ENCODE measurements at places on chromosomes 6 and 20. TPM values are rescaled to one million over a fixed set of nuclear protein-coding genes. Genes with fewer than 3 reads are reported as not detected.

PRL gene
- total RNA-seq = not detected

CAP2 gene
- total RNA-seq = 8.7 TPM

DNA sequence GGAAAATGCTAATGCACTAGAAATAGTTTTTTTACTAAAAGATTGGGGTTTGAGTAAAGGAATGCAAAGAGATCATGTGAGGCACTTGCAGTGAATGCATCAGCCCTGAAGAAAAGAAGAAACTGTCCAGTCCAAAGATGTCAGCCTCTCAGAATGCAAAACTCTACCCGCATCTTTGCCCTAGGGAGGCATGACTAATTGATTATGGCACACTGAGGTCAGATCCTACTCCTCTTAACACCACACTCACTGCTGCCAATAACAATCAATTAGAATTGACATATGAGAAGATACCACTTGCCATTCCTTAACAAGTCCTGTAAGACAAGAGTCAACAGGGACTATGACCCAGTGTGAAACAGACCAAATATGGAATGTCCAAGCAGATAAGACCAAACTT, 262.3 kb upstream of the PLN start:
- no peak overlapping the region for H3K4me3 ChIP-seq
- no peaks in the 10 kb centered on the region for H3K27me3 ChIP-seq
- H3K4me1 ChIP-seq = no peaks in the 10 kb centered on the region
- no peak overlapping the region for H3K27ac ChIP-seq
- DNase-seq = no peak

DNA sequence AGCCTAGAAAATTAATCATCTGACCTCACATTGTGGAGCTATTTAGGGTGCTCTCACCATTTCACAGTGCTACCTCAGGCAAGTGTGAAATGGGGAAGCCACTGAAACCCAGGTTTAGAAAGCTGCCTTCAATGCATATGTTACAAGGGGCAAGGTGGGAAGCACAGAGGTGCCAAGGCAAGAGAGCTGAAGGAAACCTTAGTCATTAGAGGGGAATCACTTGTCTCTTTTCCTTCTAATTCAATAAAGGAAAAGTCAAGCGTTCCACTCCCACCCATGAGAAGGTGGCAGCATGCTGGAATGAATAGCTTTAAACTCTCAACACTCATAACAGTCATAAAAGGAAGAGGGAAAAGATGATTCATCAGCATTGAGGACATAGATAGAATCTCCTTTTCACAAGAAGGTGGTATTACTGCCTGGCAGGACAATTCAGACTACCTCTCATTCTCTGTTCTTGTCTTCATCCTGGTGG, 251.9 kb upstream of the IRAK1BP1 start:
- no peak for DNase-seq
- no peaks in the 10 kb centered on the region for H3K27me3 ChIP-seq
- no peak overlapping the region for H3K27ac ChIP-seq

DNA sequence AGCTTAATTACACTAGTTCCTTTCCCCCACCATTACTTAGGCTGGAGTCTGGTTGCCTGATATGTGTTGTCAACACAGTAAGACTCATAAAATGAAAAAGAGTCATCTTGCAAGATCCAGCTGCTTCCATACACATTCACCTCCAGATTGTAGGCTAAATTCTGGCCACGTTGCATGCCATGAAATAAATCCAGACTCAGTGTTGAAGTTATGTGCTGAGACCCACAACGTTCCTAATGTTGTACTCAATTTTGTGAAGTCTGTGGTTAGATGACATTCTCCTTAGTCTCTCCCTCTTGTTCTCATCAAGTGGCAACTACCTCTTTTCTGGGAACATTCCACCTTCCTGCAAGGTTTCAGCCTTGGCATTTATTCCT, 212.3 kb downstream of the LMBRD1 start:
- H3K27ac ChIP-seq = no peak overlapping the region
- no peaks in the 10 kb centered on the region for H3K27me3 ChIP-seq
- no peaks in the 10 kb centered on the region for H3K36me3 ChIP-seq
- no peak overlapping the region for H3K4me3 ChIP-seq
- no peaks in the 10 kb centered on the region for H3K4me1 ChIP-seq

GRCh38 chr20:17358854-17359253, 132.0 kb downstream of the PCSK2 start:
- no peak overlapping the region for H3K4me3 ChIP-seq
- no peaks in the 10 kb centered on the region for H3K4me1 ChIP-seq
- no peaks in the 10 kb centered on the region for H3K27me3 ChIP-seq
- no peaks in the 10 kb centered on the region for H3K36me3 ChIP-seq
- H3K27ac ChIP-seq = no peak overlapping the region

DNA sequence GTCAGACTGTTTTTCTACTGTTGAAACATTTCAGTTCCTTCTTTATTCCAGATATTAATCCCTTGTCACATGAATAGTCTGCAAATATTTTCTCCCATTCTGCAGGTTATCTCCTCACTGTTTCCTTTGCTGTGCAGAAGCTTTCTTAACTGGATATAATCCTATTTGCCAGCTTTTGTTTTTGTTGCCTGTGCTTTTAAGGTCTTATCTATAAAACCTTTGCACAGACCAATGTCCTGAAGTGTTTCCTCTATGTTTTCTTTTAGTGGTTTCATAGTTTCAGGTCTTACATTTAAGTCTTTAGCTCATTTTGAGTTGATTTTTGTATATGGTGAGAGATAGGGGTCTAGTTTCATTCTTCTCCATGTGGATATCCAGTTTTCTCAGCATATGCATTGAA, 19.2 kb downstream of the NCOA6 start:
- H3K27ac ChIP-seq = no peak overlapping the region
- DNase-seq = no peak
- no peaks in the 10 kb centered on the region for H3K36me3 ChIP-seq
- no peak overlapping the region for H3K4me3 ChIP-seq
- no peaks in the 10 kb centered on the region for H3K4me1 ChIP-seq
- no peaks in the 10 kb centered on the region for H3K27me3 ChIP-seq

DNA sequence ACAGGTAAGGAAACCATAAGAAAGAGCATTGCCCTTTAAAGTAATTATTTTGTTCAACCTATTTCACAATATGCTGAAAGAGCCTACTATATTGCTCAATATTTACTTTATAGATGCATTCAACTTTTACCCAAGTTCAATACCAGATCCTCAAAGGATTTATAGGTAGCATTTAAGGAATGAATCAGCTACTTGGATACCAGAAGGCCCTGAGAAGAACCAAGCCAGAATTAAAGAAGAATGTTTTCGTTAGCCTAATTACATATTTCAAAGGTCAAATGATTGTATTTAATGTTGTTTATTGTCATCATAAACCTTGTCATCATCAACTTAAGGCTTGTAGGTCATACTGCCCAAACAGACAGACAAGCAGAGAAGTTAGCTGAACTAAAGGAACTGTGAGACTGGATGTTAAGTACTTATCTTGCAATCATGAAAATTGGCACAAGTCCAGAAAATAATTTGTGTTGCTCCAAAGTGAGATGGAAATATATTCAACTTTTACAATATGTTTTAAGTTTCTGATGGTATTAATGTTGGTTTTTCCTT, 636.7 kb downstream of the RFPL4B start:
- no peaks in the 10 kb centered on the region for H3K27me3 ChIP-seq
- no peaks in the 10 kb centered on the region for H3K4me1 ChIP-seq
- H3K4me3 ChIP-seq = no peak overlapping the region
- no peaks in the 10 kb centered on the region for H3K36me3 ChIP-seq

DNA sequence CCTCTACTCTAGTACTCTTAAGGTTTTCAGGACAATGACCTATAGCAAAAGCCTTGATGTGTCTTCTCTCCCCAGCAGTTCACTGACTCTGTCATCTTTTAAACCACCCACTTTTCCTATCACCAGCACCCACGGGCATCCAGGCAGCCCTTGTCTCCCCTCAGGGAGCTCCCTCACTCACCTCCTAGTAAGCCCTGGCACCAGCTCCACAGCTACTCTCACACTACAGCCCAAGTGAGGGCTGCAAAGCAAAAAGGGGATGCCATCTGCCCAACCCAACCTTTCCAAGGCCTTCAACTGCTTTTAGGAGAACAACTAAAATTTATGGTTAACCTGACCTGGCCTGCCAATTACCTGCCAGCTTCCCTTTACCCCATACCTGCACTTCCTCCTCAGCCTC, 26.0 kb downstream of the GCLC start:
- H3K4me1 ChIP-seq = peaks cover 9% of the 10 kb centered on the region
- no peaks in the 10 kb centered on the region for H3K36me3 ChIP-seq
- H3K4me3 ChIP-seq = no peak overlapping the region
- H3K27me3 ChIP-seq = no peaks in the 10 kb centered on the region
- DNase-seq = no peak

- H3K27ac ChIP-seq = no peak overlapping the region
- DNase-seq = no peak
- no peaks in the 10 kb centered on the region for H3K4me1 ChIP-seq
- no peaks in the 10 kb centered on the region for H3K27me3 ChIP-seq
- H3K36me3 ChIP-seq = no peaks in the 10 kb centered on the region
These were observed 2.3 kb upstream of the EEF1A2 start for GRCh38 chr20:63500902-63501817.
